Fibroblast of the conjunctiva (primary cell): ENCODE measurements at places on chromosomes 2 and 18.

GRCh38 chr18:43620936-43621335 lies 343.6 kb upstream of the SYT4 start:
- peak; percentile 5 for DNase-seq

- DNase-seq: no peak
Measured at GRCh38 chr2:184680825-184681224, 82.5 kb downstream of the ZNF804A start.

DNA sequence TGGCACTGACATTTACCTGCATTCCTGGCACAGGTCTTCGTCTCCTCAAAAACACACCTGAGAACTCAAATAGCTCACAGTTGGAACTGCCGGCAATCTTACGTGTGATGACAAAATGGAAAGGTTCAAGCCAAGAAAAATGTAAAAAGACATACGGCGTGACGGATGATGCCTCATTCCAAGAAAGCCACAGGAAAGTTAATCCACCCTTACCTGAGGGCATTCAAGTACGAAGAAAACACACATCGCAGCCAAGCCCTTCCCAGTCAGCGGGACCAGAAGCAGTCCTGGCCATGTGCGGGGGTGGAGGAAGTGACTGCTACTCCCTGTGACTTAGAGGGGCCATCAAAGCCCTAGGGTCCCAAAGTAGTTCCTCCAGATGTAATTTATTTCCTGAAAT lies 986.3 kb upstream of the CELF4 start:
- no peak for DNase-seq

- no peak for DNase-seq
Measured at GRCh38 chr2:214310319-214310718, 100.5 kb upstream of the VWC2L start.

GRCh38 chr2:47429795-47430194 lies 26.8 kb downstream of the MSH2 start:
- DNase-seq: peak; percentile 14

GRCh38 chr2:230870544-230871360 lies 6.0 kb downstream of the ITM2C start:
- no peak for DNase-seq

- DNase-seq: no peak
Measured at GRCh38 chr2:241461693-241462677, 46.4 kb downstream of the STK25 start.
